ENCODE measurements at places on chromosomes 2 and 18.

DNA sequence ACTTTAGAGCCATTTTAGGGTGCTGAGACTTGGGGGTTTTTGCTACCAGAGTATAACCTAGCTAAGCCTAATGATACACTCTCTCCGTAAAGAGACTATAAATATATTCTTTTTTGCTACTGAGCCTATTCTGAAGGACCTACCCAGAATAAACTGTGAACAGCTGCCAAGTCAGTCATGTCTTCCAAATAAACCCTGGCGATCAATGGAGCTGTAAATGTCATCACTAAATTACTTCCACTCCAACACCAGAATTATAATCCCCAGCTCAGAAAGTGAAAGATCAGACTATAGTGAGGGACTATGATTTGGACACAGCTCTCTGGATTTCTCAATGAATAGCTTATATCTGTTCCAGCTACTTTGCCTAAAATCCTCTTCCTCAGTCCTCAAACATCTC lies 178.9 kb downstream of the METTL4 start:
- DNase-seq = no peak

GRCh38 chr2:175807031-175807873 lies 194.8 kb downstream of the LNPK start:
- no peak for DNase-seq

GRCh38 chr18:5455674-5456073 lies 88.1 kb downstream of the EPB41L3 start:
- DNase-seq = peak; percentile 44

DNA sequence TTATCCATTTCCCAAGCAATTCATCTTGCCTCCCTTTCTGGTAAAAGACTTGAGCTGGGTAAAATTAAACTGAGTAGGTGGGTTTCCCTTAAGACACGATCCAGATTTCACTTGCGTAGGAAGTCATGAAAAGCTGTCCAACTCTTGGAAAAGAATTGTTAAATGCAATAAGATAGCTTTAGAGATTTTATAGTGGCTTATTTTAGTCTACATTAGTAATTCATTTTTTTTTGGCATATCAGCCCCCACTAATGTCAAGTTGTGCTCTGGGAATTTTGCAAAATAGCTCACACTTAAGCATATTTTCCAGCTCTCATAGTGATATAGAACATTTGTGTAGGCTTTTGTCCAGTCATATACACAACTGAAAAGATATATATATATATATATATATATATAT lies 344.7 kb upstream of the FIGN start:
- DNase-seq = no peak

- no peak for DNase-seq
Measured at GRCh38 chr2:51013933-51014526, 17.9 kb downstream of the NRXN1 start.

GRCh38 chr2:127516041-127516762 lies 10.1 kb downstream of the IWS1 start:
- peak; percentile 44 for DNase-seq

DNA sequence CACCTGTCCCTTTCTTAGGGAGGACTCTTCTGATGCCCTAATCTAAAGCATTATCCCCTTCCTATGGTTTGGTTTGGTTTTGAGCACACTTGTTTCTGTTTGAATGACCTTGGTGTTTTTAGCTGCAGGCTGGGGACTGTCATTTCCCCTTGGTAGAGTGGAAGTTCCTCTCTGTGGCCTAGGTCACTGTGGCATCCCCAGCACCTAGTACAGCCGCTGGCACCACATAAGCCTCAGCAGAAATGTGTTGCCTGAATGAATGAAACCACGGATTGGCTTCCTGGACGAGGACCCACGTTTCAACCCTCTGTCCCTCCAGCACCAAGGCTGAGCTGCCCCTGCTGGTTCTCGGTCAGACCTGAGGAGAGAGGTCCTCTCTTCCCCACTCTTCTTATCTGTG lies 159.9 kb downstream of the CTIF start:
- DNase-seq = no peak

GRCh38 chr18:23173912-23174311 lies 38.6 kb downstream of the CABLES1 start:
- no peak for DNase-seq

GRCh38 chr2:234308813-234309195 lies 188.1 kb downstream of the ARL4C start:
- DNase-seq = no peak

DNA sequence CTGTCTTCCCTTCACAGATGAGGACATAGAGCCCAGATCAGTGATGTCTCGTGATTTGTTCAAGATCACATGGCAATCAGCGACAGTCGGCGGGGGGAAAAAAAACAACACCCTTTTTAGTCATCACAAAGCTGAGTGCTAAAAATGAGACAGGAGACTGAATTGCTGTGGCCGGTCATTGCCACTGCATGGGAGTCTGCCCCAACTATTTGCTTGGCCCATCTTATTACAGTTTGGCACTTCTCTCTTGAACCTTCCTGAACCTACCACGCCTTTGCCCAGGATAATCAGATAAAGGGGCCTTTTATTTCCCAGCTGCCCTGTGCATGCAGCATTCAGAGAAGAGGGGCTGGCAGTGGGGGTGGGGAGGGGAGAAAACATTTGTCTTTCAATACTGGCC lies 42.7 kb downstream of the SETBP1 start:
- DNase-seq = no peak

GRCh38 chr2:130920415-130921163 lies 83.9 kb downstream of the ARHGEF4 start:
- peak; percentile 47 for DNase-seq

DNA sequence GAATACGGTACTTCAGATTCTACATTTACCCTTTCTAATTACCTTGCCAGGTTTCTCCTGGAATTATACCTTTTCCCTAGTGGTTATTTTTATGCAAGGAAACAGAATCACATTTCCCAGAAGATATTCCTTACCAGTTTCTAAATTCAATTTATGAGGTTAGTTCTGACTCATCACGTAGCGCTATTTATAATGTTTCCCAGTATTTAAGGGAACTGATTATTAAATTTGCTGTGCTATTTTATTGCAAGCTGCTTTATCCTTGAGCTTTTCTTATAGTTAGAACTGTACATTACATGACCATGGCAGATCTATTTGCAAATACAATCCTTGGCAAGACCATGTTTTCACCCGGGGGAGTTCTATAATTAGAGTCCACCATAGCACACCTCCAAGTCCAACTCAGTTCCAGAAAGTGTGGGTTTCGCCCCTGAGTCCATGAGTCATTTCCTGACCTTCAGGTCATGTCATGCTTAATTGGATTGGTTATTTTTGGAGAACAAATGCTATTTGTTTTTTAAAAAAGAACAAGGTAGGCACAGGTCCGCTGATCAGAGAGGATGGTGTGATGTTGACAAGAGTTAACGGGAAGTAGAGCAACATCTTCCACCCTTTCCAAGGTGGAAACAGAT lies 126.6 kb downstream of the ZNF532 start:
- no peak for DNase-seq

- DNase-seq = no peak
Measured at GRCh38 chr2:109371481-109372170, 242.1 kb downstream of the SEPTIN10 start.

DNA sequence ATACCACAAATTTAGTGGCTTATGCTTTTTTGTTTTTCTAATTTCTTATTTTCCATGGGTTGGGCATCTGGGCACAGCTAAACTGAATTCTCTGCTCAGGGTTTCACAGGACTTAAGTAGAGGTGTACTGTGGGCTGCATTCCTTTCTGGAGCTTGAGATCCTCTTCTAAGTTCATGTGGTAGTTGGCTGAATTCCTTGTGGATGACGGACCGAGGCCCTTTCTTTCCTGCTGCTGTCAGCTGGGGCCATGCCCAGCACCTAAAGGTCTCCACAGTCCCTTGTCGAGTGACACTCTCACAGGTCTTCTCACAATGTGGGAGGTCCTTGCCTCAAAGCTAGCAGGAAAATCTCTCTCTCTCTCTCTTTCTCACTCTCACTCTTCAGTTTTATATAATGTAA lies 433.5 kb upstream of the LRATD1 start:
- no peak for DNase-seq

DNA sequence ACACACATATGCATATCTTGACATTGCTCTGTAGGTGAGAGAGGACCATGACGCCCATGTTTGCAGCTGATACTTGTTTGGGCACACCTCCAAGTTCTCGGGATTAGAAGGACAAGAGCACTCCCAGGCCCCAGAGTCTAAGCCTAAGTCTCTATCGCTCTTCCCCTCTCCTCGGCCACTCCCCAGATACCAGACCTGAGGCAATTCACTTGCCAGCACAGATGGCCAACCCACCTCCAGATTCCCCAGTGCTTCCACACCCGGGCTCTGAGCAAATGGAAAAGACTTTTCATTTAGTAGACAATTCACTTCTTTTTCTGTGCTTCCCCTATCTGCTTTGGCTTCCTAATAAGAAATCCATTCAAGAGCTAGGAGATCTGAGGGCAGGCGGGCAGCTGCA lies 32.9 kb downstream of the EHD3 start:
- no peak for DNase-seq

DNA sequence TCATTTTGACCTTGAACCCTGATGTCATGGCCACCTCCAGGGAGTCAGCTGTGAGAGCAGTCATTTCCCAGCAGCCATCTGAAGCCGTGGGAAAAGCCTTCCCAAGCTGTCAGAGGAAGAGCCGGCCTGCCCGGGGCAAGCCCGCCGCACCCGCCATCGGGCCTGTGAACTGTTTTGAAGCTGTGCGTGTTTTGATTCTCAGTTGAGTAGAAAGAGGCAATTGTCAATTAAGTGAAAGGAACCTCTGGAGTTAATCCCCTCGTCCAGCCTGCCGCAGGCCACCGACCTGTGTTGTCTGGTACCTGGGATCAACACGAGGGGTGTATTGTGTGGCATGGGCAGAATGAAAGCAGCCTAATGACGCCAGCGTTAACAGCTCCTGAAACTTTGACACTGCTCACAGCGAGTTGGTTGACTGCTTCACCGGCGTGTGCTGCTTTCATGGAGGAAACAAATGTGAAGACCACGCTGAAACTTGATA lies 318.4 kb downstream of the AGAP1 start:
- no peak for DNase-seq

- DNase-seq = peak; percentile 88
Measured at GRCh38 chr2:156331572-156332283, 793 bp downstream of the NR4A2 start.

- DNase-seq = no peak
Measured at GRCh38 chr2:32895424-32895823, 51.3 kb upstream of the LTBP1 start.

GRCh38 chr2:8518979-8519668 lies 162.7 kb upstream of the ID2 start:
- no peak for DNase-seq

DNA sequence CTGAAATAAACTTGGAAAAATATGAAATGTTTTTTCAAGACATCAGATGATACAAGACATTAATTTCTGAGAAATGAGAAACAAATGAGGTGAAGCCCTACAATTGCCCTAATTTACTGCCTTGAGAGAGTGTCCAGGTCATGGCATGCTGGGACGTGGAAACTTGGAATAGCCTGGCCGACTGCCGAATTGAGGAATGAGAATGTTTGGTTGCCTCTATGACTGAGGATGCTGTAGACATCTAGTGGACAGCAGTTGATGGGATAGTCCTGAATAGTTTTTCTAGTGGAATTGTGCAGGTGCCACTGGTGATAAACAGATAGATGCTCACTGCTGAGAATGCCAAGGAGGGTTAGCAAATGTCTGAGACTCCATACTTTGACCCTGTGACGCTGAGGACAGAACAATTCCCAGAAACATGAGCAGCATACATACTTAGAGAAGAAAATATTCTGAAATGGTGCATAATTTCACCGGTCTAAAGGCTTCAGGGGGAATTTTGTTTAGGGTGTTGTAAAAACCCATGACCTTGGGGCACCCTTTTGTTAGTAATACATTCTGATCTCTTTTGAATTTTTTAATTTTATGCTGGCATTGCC lies 56.5 kb upstream of the CWC22 start:
- no peak for DNase-seq

- no peak for DNase-seq
Measured at GRCh38 chr2:33437297-33437696, 39.2 kb upstream of the RASGRP3 start.

- DNase-seq = no peak
Measured at GRCh38 chr2:74675090-74675489, 21.0 kb downstream of the SEMA4F start.

DNA sequence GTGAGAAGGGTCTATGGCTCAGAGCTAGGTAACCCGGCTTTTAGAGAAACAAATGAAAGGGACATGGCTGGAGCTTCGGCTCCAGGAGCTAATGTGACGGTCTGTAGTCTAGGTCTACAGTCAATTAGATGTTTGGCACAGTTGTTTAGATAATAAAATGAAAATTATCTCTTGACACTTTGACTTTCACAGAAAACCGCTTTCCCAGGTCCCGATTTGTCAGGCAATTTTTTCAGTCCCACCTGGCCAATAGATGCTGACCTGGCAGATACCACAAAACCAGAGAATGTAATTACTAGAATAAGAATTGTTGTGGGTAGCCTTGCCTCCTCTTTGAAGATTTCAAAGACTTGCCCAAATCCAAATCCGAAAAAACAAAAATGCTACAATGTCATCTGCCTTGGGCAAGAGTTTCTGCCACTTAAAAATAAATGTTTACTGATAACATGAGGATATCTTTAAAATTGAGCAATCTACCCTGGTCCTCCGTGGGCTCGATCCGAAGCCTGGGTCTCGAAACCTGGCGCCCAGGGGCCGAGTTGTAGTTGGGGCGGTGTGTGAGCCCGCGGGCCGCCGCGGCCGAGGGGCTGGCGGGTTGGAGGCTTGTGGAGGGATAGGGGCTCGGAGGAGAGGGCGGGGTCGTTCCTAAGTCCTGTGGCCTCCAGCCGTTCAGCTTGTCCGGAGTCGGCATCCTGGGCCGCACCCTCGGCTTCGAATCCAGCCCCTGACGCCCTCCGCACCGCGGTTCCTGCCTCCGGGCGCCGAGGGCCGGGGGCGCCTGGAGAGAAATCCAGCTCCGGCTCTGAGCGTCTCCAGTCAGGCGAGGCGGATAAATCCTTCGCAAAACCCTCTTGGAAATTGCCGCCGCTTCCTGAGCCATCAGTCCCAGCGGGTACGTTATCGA lies 2.3 kb downstream of the EMX1 start:
- DNase-seq = no peak

DNA sequence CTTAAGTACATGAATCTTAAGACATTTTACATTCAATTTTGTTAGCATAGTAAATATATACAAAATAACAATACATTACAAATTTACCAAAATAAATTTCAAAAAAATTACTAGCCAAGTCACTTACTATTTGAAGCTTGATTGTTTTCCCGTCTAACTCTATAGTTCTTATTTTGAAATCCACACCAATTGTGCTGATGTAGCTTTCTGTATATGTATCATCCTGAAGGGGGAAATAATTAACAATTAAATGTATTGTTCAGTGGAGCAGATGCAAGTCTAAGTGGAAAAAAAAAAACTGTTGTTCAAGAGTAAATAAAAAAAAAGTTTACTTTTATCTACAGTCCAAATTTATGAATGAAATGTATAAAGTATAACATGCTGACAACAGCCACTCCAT lies 32.1 kb downstream of the RAB1A start:
- DNase-seq = no peak

DNA sequence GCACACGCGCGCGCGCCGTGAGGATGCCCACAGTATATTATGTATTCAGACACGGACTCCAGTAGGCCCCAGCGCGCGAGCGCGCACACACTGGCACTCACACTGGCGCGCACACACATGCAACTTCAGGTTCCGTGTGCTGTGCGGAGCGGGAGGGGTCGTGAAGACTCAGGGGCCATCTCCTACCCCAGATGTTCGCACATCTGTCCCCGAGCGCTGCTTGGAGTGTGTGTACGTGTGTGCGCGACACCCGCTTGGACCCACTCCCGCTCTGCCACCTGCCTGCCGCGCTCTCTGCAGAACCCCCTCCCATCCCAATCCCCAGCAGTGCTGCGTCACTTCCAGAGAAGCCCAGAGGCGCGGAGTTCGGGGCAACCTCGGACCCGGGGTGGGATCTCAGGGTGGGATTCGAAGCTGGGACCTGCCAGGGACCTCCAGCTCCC lies 2.6 kb downstream of the NRP2 start:
- DNase-seq = peak; percentile 51
